NCI-H1436 treated with DMSO at 0.1 percent for 48 hours (cell line): ENCODE measurements at places on chromosomes 5 and 9.

DNA sequence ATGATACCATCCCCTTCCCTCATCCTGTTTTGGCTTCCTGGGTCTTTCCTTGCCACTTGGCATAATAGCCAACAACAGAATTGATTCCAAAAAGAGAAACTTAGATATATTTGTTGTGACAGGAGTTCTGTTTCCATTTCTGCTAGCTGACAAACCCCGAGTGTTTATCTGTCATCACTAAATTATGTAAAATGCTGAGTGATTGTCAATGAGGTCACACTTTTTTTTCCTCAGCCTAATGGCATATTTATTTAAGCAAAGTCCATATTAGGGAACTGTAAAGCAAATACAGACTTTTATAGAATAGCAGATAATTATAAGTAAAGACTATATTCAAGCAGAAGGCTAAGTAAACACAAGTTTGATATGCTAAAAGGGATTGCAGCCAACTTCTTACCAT, 64.0 kb downstream of the RGS7BP start:
- no peak for DNase-seq

- DNase-seq = no peak
Measured at GRCh38 chr9:114278881-114279570, 43.9 kb upstream of the ORM1 start.

DNA sequence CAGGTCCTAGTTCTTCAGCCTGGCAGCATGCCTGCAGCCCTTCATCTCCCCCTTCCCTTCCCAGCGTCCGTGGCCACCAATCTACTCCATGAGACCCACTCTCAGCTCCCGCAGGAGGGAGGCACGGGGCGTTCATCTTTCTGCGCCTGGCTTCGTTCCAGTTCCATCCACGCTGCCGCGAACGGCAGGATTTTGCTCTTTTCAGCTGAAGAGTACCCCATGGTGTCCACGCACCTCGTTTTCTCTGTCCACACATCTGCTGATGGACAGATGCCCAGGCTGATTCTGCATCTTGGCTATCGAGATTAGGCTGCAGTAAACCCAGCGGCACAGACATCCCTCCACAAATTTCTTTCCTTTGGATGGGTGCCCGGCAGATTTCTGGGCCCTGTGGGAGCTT, 30.5 kb upstream of the NKD2 start:
- DNase-seq = no peak

GRCh38 chr5:108102463-108102862, 279.4 kb downstream of the FBXL17 start:
- no peak for DNase-seq

DNA sequence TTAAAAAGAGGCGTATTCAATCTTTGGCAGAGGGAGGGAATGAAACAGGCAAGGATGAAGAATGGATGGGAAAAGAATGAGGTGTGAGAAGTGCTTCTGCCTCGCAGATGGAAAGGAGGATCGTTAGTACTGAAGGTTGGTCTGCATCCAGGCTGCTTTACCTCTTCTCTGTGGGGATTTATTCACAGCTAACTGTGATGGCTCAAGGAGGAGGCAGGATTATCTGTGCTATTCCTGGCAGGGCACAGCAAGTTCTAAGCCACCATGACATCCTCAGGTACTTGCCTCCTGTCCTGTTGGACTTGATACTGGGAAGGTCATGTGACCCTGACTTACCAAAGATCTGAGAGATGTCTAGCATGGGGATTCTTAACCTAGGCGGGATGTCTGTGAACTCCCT, 84.3 kb downstream of the GDNF start:
- no peak for DNase-seq

DNA sequence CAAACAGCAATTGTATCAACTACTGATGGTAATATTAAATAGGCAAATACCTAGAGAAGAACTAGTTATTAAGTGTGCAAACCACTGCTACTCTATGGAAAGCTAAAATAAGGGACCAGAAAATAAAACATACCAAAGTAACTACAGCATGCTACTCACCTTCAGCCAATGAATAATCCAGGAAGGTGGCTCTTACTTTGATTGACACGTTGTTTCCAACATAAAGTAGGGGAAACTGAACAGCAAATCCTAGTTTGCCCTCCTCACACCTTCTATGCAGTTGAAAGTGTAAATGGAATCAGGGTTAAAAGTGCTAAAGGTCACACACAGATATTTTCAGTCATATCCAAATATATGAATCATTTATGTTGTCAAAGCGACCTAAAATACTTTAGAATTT, 5.1 kb upstream of the FST start:
- DNase-seq = no peak

DNA sequence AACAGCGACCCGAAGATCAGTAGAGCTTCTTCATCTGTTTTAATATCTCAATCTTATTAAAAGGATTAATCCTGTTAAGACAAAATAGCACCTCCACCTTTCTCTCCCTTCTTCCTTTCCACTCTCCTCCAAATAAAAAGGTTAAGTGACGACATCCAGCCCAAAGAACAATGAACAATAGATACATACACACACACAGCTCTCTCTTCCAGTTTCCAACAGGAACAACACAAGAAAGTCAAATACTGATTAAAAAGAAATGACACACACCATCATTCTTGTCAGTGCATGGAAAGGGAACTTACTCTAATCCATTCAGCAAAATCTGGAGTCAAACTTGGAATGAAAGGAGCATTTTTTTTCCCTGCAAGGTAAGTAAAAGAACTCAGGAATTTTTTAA, 2.8 kb downstream of the ARL15 start:
- no peak for DNase-seq

GRCh38 chr5:91288118-91288916, 94.8 kb downstream of the ARRDC3 start:
- no peak for DNase-seq

DNA sequence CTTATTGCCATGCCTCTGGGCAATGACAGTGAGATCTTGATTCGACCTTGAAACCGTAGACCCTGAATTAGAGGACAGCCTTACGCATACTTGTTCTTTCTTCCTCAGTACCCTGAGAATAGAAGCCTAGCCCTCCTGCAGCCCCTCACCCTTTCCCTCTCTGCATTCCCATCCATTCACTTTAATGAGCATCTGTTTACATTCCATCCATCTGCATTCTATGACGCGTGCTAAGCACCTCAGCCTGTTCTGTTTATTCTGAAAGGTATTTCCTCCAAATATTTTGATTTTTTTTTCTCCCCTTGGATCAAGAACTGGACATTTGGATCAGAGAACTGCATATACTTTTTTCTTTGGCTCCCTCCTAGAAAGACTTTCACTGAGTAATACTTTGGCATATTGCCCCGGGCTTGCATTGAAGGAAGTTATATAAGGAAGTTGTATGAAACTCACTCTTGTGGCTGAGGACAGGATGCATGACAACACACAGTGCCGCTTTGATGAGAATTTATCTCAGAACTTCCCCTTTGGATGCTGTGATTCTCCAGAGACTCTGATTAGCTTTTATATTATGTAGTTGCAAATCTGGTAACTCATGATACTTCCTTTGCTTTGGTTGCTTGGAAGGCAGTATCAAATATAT, 15.7 kb downstream of the TMEM8B start:
- DNase-seq = no peak

DNA sequence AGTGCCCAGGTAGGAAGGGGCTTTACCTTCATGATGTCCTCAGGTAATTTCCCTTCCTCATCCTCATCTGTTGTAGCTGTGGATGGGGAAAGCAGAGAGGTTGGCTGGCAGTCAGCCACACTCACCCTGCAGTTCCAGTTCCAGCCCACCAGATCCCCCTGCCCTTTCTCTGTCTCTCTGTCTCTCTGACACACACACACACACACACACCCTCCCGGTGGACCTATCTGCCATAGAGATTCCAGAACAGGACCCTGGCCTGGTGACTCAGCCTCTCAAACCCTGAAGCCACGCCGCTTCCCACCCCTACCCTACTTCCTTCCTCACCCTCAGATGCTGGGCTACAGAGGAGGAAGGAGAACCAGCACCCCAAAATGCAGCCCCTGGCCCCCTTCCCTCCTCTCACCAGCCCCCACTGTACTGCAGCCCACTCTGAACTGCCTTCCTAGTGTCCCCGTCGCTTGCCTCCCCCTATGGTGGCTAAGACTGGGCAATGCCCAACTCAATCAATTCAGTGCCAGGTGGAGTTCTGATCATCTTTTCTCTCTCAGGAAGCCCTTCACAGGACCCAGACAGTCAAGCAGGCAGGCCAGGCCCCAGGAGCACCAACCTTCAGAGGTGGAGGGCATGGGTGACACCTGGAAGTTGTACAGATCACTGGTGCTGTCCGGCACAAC, 4.8 kb downstream of the IRF1 start:
- no peak for DNase-seq

DNA sequence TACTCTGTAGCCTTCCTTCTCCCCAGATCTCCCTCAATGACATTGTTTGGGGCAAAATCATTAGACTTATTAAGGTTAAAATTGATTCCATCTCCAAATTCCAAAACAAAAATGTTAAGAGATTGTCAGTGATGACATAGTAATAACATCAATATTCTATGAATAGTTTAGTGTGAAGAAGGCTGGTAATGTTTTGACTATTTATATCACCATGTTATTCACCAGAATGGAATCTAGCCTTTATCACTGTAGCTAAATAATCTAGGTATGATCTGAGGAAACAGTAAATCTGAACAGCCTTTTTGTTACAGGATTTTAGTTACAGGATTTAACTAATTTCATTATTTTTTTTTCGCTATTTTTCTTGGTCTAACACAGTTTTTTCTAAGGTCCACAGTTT, 929 bp upstream of the PLPP6 start:
- DNase-seq = no peak

- no peak for DNase-seq
Measured at GRCh38 chr5:101676646-101677045, 619.4 kb downstream of the SLCO4C1 start.

GRCh38 chr5:134456825-134457224, 45.1 kb upstream of the CDKN2AIPNL start:
- DNase-seq = no peak

GRCh38 chr5:177403102-177403791, 2.8 kb upstream of the PFN3 start:
- no peak for DNase-seq

DNA sequence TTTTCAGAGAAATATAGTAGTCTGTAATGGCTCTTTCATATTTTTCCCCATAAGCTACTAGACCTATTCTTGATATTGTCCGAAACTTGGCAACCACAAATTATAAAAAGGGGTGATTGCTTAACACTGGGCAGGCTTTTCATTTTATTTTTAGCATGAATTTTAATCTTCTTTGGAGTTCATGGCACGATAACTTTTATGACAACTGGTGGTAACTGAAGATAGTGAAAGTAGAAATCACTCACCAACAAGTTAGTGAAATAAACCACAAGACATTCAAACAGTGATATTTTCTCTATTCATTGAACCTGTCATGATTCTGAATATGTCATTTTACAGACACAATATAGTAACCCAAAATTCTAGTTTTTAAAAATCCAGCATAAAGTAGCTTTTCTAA, 213.9 kb downstream of the PRDM9 start:
- no peak for DNase-seq

- no peak for DNase-seq
Measured at GRCh38 chr9:3906437-3907213, 380.8 kb upstream of the RFX3 start.

DNA sequence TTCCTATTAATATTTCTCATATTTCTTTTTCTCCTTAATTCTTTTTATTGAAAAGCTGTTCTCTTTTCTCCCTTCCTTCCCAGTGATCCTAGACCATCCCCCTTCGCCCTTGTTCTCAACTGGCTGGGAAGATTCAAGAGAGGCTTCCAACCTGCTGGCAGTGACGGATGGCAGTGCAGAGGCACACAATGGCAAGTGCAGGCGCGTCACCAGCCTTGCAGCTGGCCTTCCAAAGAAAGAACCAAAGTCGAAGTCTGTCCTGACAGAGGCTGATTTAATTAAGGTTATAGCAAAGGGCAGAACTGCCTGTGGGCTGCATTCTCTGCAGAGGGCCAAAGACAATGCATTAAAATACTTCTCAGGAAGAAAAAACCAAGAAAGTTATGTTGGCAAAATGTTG, 7.4 kb downstream of the CEMIP2 start:
- DNase-seq = no peak

DNA sequence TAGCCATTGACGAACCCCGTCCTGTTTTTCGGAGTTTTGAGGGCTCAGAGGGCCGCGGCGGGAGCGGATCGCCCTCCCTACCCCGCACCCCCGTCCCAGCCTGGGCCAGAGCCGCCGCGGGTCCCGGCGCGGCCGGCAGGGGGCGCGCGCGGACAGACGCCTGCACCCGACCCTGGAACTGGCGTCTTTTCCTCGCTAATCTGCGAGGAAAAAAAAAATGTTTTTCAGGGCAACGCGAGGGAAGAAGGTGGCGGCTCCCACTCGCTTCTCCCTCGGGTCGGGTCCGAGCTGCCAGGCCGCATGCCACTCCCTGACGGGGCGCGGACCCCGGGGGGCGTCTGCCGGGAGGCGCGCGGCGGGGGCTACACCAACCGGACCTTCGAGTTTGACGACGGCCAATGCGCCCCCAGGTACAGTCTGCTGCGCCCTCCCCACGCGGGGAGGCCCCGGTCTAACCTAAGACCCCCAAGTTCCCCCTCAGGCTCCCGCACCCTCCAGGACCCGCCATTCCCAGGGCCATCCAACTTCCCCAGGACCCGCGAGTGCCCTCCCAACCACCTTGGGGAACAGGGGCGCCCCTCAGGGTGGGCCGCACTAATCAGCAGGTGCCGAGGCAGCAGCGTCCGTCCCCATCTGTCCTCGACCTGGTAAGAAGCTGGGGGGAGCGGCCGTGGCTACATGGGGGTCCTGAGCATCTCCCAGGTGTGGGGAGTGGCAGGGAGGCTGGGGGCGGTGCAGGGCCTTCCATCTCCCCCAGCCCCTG, at the start of gene KCNT1:
Gene KCNT1 (plus strand): TSS at position 227 of the 763 bp plus-strand sequence. CDS start 74 bp downstream, at position 301.
- DNase-seq = no peak

GRCh38 chr5:90054612-90055011, 354.9 kb downstream of the CETN3 start:
- DNase-seq = no peak

- DNase-seq = no peak
Measured at GRCh38 chr5:79503794-79504495, 10.0 kb downstream of the HOMER1 start.

DNA sequence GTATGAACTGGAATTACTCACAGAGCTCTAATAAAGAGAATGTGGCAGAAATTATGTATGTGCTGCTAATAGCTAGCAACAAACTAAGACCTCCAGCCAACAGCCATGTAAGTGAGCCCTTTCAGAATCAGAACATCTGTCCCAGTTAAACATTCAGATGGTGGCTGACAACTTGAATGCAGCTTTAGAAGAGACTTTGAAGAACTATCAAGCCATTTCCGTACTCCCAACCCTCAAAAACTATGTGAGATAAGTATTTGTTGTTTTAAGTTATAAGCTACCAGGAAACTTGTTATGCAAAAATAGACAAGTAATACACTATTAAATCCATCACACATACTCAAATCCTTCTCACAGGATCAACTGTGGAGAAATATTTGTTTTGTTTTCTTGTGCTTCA, 205.2 kb upstream of the EDIL3 start:
- DNase-seq = no peak
